ENCODE measurements at places on chromosomes 5 and 9. TPM values are rescaled to one million over a fixed set of nuclear protein-coding genes. Genes with fewer than 3 reads are reported as not detected.

Gene PHAX
- total RNA-seq = 29.0 TPM

Gene VLDLR
- 37.8 TPM for total RNA-seq

Gene BTNL8
- 0.47 TPM for total RNA-seq

Gene DNAH5
- 3.2 TPM for total RNA-seq

Gene KCNV2
- not detected for total RNA-seq
